Small intestine (tissue), 16 donors: ENCODE measurements at places on chromosomes 3 and 15.
A peak's percentile ranks its signal among the peaks of the same experiment; 100 is the strongest.

- H3K36me3 ChIP-seq, result no peaks in the 10 kb centered on the region
- H3K27ac ChIP-seq, result no peak overlapping the region
- no peaks in the 10 kb centered on the region for H3K4me1 ChIP-seq
Observed at GRCh38 chr15:99324082-99324620, 72.9 kb downstream of the LRRC28 start.

DNA sequence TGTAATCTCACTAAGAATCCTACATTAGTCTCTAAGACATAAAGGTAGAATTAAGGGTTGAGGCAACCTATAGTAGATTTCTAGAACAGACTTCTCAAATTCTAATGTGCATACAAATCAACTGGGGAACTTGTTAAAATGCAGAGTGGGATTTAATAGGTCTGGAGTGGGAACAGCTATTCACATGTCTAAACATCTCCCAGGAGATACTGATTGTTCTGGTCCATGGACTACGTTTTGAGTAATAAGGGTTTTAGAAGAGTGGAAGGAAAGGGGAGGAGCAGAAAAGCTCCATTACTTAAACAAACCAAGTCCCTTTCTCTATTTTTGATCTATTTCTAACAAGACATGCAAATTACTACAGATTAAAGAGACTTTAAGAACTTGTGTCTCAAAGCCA is 524.8 kb downstream of the TUSC7 start:
- no peaks in the 10 kb centered on the region for H3K4me1 ChIP-seq
- H3K27ac ChIP-seq, result no peak overlapping the region
- H3K27me3 ChIP-seq, result no peaks in the 10 kb centered on the region
- H3K36me3 ChIP-seq, result no peaks in the 10 kb centered on the region
- DNase-seq, result no peak
- H3K4me3 ChIP-seq, result no peak overlapping the region

GRCh38 chr15:88509964-88510363 is 36.5 kb downstream of the DET1 start:
- H3K27ac ChIP-seq, result no peak overlapping the region
- H3K36me3 ChIP-seq, result peaks cover 21% of the 10 kb centered on the region
- no peaks in the 10 kb centered on the region for H3K4me1 ChIP-seq
- DNase-seq, result no peak
- H3K27me3 ChIP-seq, result no peaks in the 10 kb centered on the region

DNA sequence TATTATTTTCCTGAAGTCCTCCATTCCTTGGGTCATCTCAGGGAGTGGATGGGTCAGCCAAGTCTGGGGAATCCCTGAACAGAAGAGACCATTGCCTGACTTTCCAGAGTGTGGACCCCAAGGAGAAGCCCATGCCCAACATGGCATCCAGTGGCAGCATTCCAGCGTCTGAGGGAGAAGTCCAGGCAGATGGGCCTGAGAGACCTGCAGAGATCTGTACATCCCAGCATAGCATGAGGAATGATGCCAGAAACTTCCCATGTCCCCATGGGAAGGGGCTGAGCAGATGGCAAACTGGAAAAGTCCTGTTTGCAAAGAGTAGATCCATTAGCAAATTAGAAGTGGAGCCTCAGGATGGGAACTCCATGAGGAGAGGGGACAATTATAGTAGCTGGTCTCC is 17.6 kb upstream of the COLQ start:
- DNase-seq, result no peak
- no peak overlapping the region for H3K27ac ChIP-seq
- no peak overlapping the region for H3K4me3 ChIP-seq
- no peaks in the 10 kb centered on the region for H3K4me1 ChIP-seq
- H3K27me3 ChIP-seq, result no peaks in the 10 kb centered on the region

- no peak overlapping the region for H3K27ac ChIP-seq
- no peak overlapping the region for H3K4me3 ChIP-seq
- no peaks in the 10 kb centered on the region for H3K36me3 ChIP-seq
- H3K27me3 ChIP-seq, result no peaks in the 10 kb centered on the region
- DNase-seq, result no peak
Observed at GRCh38 chr3:113753376-113753985, 6.6 kb downstream of the ATP6V1A start.

DNA sequence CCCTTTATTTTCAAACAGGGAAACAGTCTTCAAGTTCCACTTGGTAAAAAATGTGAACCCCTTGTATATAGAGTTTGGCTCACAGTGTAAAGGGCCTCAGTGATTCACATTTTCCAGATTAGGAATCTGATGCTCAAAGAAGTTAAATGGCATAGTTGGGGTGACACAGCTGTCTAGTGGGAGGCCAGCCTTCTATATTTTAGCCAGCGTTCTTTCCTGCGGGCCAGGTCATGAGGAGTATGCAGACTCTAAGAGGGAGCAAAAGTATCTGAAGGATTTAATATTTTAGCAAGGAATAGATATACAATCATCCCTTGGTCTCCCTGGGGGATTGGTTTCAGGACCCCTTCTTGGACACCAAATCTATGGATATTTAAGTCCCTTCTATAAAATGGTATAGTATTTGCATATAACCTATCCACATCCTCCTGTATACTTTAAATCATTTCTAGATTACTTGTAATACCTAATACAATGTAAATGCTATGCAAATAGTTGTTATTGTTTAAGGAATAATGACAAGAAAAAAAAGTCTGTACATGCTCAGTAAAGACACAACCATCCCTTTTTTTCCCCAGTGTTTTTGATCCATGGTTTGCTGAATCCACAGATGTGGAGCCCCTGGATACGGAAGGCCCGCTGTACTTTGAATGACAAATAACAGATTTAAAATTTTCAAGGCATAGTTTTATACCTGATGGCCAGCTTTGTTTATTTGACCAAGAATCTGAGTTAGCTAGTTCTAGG is 7.0 kb downstream of the B2M start:
- no peaks in the 10 kb centered on the region for H3K27me3 ChIP-seq
- H3K36me3 ChIP-seq, result peaks cover 20% of the 10 kb centered on the region
- peaks cover 4% of the 10 kb centered on the region for H3K4me1 ChIP-seq
- DNase-seq, result no peak
- no peak overlapping the region for H3K27ac ChIP-seq

DNA sequence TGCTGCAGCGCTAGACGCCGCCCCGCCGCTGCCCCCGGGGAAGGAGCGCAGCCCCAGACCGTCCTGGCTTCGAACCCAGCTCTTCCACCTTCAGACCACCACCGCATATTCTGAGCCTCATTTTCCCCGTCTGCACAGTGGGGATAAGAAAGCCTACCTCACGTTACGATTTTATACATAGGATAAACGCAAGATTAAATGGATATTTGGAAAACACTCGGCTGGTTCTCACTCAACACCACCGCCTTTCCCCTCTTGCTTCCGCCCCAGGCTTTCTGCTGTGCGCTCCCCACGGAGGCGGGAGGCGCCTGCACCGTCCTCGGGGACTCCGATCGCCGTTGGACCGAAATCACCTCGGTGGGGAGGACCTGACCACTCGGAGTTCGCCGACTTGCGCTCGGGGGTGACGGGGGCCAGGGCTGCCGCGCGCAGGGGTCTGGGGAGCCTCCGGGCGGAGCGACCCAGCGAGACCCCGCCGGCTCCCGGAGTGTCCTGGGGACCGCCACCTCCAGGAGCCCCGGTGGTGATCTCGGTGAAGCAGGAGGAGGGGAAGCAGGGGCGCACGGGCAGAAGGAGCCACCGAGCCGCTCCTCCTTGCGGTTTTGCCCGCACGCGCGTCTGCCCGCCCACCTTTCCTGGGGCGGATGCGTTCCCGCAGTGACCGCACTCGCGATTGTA is 4.0 kb downstream of the FBXL22 start:
- peak overlapping the region; percentile 91 for H3K27ac ChIP-seq
- H3K4me3 ChIP-seq, result peak overlapping the region; percentile 83
- H3K27me3 ChIP-seq, result no peaks in the 10 kb centered on the region
- peaks cover 2% of the 10 kb centered on the region for H3K4me1 ChIP-seq

DNA sequence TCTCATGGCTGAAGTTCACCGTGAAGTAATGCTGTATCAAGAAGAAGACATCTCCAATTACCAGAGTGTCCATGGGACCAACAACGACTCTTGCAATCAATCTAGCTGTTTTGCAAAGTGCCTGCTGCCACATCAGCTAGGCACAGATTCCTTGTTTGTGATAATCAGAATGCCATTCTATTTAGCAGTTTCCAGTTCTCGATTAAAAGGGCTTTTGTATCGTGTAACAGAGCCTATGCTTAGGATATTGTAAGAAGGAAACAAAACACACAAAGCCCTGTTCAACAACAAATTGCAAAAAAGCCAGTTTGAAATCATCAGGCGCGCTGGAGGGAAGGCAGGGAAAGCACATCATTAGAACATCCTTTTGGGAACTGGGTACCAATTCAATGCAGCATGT is 26.1 kb downstream of the RASGRF1 start:
- H3K36me3 ChIP-seq, result no peaks in the 10 kb centered on the region
- H3K27ac ChIP-seq, result no peak overlapping the region
- H3K27me3 ChIP-seq, result peaks cover 2% of the 10 kb centered on the region
- H3K4me3 ChIP-seq, result no peak overlapping the region
- no peaks in the 10 kb centered on the region for H3K4me1 ChIP-seq

GRCh38 chr3:50447290-50447840 is 56.1 kb downstream of the CACNA2D2 start:
- H3K4me3 ChIP-seq, result no peak overlapping the region
- no peak for DNase-seq
- H3K27me3 ChIP-seq, result no peaks in the 10 kb centered on the region
- peaks cover 19% of the 10 kb centered on the region for H3K4me1 ChIP-seq

GRCh38 chr3:197950677-197951061 is 679 bp downstream of the RPL35A start:
- H3K4me3 ChIP-seq, result peak overlapping the region; percentile 77
- no peak for DNase-seq

DNA sequence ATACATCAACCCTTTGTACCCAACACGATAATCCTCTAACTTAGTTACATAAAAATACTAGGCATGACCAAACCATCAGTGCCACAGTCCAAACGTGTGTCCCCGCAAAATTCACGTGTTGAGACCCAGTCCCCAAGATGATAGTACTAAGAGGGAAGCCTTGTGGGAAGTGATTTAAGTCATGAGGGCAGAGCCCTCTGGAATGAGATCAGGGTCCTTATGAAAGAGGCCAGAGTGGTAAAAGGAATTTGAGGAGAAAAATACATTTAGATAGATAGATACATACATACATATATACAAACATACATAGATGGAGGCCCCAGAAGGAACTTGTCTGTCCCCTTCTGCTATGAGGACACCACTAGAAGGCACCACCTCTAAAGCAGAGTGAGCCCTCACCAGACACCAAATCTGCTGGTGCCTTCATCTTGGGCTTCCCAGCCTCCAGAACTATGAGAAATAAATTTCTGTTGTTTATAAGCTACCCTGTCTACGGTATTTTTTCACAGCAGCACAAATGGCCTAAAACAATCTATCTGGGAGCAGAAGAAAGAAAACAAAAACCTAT is 8.0 kb downstream of the TBC1D2B start:
- peaks cover 12% of the 10 kb centered on the region for H3K36me3 ChIP-seq
- no peak overlapping the region for H3K27ac ChIP-seq
- H3K4me3 ChIP-seq, result no peak overlapping the region
- peaks cover 15% of the 10 kb centered on the region for H3K4me1 ChIP-seq
- H3K27me3 ChIP-seq, result no peaks in the 10 kb centered on the region
- no peak for DNase-seq

DNA sequence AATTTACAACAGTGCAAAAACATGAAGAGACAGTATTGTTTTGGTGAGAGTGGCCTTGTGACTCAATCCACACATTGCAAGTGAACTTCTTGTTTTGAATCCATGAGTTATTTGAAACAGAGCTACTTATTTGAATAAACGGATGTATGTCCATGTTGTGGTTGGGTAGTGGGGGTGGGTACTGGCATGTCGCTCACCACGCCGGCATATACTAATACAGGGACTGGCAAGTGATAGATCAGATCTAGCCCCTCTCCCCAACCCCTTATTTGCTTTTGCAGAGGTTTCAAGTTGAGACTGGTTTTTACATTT is 83.8 kb downstream of the EDEM1 start:
- no peak for DNase-seq
- no peak overlapping the region for H3K27ac ChIP-seq
- H3K36me3 ChIP-seq, result no peaks in the 10 kb centered on the region
- H3K4me3 ChIP-seq, result no peak overlapping the region
- no peaks in the 10 kb centered on the region for H3K27me3 ChIP-seq

DNA sequence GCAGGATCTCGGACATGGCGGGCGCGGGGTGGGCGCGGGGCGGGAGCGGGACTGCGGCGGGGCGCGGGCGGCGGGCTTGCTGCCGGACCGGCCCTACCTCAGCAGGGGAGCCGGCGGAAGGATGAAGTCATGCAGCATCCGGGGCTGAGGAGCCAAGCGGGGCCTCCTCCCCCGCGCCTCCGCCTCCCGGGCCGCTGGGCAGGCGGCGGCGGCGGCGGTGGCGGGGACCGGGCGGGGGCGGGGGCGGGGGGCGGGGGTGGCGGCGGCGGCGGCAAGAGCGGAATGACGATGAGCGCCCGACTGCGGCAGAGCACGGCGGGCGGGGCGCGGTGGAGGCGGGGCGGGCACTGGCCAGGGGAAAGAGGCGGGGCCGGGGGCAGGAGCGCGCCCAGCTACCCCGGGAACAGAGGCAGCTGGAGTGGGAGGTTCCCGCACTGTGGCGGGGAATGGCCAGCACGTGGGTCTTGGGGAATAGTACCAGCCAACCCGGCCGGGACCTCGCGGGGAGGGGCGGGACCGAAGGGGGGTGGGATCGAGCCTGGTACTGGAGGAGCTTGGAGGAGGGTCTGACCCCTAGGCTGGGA is at the start of gene CAMK2N2:
TSS of gene CAMK2N2 (minus strand) at position 284 of the 584 bp plus-strand sequence. CDS start at position 16, 268 bp downstream.
- peaks cover 11% of the 10 kb centered on the region for H3K4me1 ChIP-seq
- no peaks in the 10 kb centered on the region for H3K36me3 ChIP-seq
- peaks cover 49% of the 10 kb centered on the region for H3K27me3 ChIP-seq
- peak; percentile 39 for DNase-seq
- peak within 1 kb of the TSS; percentile 57 for H3K4me3 ChIP-seq
- H3K27ac ChIP-seq, result no peak within 1 kb of the TSS

- no peak overlapping the region for H3K27ac ChIP-seq
- no peak overlapping the region for H3K4me3 ChIP-seq
- H3K36me3 ChIP-seq, result no peaks in the 10 kb centered on the region
- H3K27me3 ChIP-seq, result no peaks in the 10 kb centered on the region
- H3K4me1 ChIP-seq, result no peaks in the 10 kb centered on the region
Observed at GRCh38 chr3:132772252-132772651, 50.0 kb upstream of the NPHP3 start.

DNA sequence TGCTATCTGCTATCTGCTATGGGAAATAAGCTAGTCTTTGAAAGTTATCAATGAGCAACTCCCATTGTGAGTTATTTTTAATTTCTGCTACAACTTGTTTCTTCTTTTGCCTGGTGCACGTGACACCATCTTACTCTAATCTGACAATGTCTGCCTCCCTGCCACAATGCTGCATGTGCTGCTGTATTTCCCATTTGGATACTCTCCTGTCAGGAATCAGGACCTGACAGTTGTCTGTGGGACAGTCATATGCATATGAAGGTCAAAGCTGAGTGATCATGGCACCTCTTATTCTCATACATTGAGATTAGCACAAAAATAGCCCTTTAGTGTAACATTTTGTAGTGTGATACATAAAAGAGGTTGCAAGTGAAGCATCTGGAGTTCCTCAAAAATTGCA is 45.8 kb downstream of the HMG20A start:
- no peaks in the 10 kb centered on the region for H3K27me3 ChIP-seq
- H3K4me1 ChIP-seq, result no peaks in the 10 kb centered on the region
- H3K4me3 ChIP-seq, result no peak overlapping the region
- H3K27ac ChIP-seq, result no peak overlapping the region
- DNase-seq, result no peak
